ENCODE measurements at places on chromosomes 1 and 21.

GRCh38 chr1:155379631-155380090 is 59.0 kb downstream of the RUSC1 start:
- DNase-seq, result no peak

GRCh38 chr1:63199706-63200335 is 122.5 kb upstream of the FOXD3 start:
- DNase-seq, result no peak

DNA sequence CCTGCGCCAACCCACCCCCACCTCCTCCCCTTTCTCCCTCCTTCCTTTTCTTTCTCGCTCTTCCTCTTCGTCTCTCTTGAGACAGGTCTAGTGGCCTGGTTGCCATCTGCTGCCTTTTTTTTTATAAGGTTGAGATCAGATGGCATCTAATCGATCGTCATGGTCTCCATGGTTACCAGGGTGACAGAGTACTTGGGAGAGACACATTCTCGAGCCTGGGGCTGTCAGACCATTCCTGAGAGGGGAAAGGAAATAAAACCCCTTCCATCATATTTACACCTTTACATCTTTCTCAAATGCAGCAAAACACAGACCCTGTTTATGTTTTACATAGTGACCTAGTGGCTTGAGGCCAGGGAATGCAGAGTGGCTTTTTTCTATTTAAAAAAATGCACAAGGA is 53.5 kb upstream of the SLC22A15 start:
- no peak for DNase-seq

GRCh38 chr1:46412893-46413595 is 18.9 kb downstream of the FAAH start:
- DNase-seq, result no peak

DNA sequence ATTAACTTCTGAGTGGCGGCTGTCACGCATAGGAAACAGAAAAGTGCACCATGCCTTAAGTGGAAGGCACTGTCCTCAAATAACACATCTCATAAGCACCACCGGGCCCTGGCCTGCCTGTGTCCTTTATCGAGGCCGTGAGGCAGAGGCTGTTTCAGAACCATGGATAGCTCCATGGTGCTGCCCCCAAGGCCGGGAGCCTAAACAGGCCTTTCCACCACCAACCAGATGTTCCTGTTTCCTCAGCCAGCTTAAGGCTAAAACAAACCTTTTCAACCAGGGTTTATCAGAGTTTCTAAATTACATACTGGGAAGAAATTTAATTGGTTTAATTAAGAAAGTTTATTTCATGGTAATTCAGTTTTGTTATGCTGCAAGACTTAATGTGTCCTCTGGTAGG is 114.4 kb downstream of the DMRTA2 start:
- DNase-seq, result no peak

- no peak for DNase-seq
Measured at GRCh38 chr1:6367381-6368012, 26.1 kb downstream of the ACOT7 start.

DNA sequence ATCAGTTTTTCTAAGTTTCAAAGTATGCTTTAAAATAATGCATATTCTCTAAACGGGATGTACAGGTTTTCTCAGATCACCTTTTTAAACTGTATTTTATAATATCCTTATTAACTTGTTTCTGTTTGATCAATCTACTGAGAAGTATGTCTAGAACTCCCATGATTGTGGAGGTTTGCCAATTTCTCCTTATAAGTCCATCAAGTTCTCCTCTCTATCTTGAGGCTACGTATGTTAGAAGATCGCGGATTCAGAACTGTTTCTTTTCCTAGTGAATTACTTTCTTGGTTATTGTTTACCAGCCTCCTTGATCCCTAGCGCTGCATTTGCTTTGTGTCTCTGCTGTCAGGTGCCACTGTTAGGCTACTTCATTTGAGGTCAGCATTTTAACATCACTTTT is 89.2 kb downstream of the NPHP4 start:
- no peak for DNase-seq

- no peak for DNase-seq
Measured at GRCh38 chr1:14836426-14837140, 238.1 kb downstream of the KAZN start.

DNA sequence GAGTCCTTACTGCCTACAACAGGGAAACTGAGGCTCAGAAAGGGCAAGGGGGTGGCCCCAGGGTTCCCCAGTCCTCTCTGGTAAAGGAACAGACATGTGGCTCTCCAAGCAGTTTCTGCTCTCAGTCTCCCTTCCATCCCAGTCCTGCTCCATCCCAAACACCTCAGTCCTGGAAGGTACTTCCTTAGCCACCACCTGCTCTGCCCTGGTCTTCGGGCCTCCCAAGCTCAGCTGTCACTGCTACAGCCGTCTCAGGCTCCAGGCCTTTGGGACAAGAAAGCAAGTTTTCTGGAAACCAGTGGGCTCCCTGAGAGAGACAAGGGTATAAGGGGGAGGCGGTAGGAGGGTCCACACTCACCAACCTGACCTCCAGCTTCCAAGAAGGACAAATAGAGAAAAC is 23.1 kb upstream of the ADGRB2 start:
- no peak for DNase-seq

GRCh38 chr1:77227381-77227780 is 8.2 kb upstream of the PIGK start:
- no peak for DNase-seq

- no peak for DNase-seq
Measured at GRCh38 chr1:110235181-110235833, 25.2 kb downstream of the KCNC4 start.

DNA sequence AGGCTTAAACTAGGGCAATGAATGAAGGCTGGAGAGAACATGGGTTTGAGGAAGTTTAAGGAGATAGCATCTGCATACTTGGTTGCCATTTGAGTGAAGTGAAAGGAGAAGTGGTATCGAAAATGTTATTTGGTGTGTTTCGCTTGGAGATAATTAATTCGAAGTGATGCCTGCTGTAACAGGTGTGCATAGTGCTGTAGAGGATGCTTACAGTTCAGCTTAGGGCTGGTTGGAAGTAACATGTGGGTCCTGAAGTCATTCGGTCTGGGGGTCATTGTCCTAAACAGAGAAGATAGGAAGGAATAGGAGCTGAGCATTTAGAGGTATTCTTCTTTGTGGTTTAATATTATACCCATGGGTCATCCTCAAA is 301 bp upstream of the NUDT17 start:
- DNase-seq, result no peak

DNA sequence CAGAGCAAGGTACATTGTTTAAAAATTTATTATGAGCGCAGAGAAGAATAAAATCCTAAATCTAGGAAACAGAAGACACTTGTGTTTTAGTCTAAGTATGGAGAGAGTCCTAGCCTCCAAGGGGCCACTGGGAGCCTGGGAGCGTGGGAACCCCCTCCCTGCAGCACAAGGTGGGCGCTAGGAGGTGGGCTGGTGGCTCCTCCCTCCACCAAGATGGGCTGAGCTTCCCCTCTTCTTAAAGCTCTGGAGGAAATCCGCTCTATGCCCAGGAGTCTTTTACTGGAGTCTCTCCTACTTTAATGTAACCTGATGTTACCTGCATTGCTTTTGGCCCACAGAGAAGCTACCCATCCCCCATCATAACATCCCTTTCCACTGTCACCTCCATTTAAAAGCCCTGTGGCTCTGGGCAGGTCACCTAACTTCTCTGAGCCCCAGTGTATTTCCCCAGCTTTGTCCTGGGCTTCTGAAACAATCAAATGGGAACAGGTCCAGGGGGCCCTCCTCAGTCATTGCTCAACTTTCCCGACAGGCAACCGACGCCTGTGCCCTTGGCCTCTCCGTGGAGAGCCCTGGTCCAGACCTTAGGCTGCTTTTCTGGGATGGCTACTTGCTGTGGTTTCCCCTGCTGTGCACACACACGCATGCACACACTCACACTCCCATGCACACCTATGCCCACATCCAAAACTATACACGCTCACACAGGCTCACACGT is 181.5 kb downstream of the NPHP4 start:
- DNase-seq, result no peak

DNA sequence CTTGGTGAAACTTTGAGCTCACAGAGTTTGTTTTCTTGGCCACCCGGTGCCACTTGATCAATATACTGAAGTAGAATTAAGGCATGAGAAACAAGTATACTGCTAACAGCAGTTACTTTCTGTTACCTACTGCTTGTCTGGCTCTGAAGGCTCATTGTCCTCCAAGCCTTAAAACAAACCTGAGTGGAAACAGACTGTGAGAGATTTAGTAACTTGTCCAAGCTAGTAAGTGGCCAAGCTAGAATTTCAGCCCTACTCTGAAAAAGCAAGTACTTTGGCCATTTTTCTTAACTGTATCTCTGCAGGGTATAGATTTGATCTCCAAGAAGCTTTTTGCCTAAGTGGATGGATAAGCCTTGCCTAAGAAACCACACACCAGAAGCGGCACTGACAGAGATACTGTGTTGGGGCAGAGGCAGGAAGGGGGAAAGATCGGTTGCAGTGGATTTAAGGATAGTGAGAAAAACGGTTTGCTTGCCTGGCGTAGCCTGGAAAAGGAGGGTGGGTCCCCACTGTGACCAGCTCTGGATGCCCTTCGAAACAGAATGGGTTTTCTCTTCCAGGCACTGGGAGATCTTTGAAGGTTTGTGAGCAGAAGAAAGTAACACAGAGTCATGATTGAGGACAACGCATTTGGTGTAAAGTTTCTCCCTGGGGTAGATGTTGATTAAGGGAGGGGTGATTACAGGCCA is 2.1 kb upstream of the MACO1 start:
- DNase-seq, result no peak

GRCh38 chr21:35583566-35584216 is 476.6 kb downstream of the SETD4 start:
- no peak for DNase-seq

GRCh38 chr1:210464519-210465039 is 135.9 kb downstream of the HHAT start:
- DNase-seq, result no peak

- no peak for DNase-seq
Measured at GRCh38 chr1:203083463-203083921, 2.3 kb downstream of the MYOG start.

DNA sequence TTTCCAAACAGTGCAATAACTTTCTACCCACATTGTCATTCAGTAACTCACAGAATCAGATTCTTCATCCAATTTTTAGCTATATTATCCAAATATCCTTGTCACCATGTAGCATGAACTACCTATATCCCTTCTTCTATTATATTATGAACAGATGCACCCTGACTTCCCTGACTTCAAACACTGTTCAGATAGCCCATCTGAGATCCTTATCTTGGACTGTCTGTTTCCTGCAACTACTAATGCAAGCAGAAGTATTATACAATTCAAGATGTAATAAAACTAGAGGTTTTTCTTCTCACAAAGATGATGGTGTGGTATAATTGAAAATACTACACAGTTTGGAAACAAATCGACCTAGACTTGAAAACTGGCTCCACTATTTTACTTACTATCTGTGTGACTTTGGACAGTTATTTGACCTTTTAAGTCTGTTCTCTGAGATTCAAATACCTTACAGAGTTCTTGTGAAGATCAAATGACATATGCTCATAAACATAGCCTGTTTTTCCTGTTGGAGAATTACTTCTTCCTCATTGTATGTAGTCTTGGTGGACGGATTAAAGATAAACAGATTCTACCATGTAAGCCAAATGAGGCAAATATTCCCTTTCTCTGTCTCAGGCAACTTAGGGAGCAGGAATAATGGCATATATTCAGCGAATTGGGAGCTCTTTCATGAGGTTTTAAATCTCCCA is 407.9 kb upstream of the ZRANB2 start:
- DNase-seq, result no peak

DNA sequence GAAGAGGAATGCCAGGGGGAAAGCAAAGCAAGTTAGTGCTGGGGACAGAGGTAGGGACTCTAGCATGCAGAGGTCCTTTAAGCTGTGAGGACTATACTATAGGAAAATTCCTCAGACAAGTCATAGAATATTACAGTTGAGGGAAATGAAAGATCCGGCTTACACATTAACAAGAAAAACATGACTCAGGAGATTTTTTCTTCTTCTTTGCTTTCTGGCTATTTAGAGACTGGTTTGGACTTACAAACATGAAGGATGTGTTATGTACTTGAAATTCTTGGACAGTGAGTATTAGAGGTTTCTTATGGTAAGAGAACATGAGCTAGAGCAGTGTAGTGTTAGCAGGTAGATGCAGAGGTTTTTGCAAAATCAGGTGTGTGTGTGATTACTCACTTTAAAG is 24.9 kb downstream of the USP25 start:
- DNase-seq, result no peak

DNA sequence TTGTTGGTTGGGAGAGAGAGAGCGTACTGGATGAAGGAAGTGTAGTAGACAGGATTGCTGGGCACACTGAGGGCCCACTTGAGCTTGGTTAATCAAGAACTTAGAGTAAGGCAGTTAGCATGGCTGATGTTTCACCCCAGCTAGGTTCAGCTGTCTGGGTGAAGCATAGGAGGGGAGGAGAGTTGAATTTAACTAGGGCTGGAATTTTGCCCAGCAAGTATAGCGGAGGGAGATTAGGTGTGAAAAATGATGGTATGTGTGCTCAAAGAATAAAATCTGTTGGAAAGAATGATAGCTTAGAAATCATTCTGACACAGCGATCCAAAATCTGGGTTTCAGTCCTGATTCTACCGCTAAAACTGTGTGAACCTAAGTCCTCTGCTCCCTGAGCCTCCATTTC is 461.5 kb upstream of the PROX1 start:
- no peak for DNase-seq

DNA sequence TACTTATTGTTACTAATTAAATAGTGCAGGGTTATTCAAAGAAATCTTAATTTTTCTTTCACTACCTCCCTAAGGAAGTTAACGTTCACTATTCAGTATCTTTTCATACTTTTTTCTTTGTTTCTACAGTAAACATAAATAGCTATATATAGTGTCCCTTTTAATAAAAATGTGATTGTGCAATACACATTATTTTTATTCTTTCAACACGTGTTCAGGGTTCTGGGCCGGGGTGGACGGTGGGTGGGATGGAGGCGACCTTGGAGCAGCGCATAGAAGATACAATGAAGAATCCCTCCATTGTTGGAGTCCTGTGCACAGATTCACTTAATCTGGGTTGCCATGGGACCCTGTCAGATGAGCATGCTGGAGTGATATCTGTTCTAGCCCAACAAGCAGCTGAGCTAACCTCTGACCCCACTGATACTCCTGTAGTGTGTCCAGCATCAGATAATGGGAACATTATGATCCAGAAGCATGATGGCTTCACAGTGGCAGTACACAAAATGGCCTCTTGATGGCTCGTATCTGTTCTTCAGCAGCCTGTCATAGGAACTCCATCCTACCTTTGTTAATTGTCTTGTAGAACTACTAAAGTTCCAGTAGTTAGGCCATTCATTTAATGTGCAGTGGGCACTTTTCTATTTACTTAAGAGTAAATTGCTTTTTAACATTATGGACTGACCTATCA is 155.9 kb upstream of the L1TD1 start:
- no peak for DNase-seq

DNA sequence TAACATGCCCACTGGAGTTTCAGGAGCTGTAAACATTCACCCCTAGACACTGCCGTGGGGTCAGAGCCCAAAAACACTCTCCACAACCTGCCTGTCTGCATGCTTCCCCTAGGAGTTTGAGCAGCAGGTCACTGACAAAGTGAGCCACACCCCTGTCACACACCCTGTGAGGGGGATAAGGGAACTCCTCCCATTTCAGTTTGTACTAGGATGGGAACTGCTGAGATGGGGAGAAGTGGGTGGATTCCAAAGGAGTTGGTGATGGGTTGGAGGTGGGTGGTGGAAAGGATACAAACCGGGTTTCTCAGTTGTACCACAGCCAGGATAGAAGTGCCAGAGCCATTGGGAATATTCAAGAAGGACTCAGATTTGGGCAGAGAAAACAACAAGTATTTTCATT is 140.2 kb downstream of the MIS18A start:
- no peak for DNase-seq

- DNase-seq, result no peak
Measured at GRCh38 chr1:155126556-155127104, 1.0 kb upstream of the EFNA1 start.
